Fibroblast of lung (primary cell): ENCODE measurements at places on chromosomes 7 and 10. TPM values are rescaled to one million over a fixed set of nuclear protein-coding genes. Genes with fewer than 3 reads are reported as not detected.

NAT16 gene
- total RNA-seq: not detected in 2 replicates

EGR2 gene
- total RNA-seq: 0.33 and 2.1 TPM in 2 replicates

BAG3 gene
- total RNA-seq: 5.1 and 8.4 TPM in 2 replicates

OR2F1 gene
- total RNA-seq: not detected in 2 replicates

RGS10 gene
- total RNA-seq: 50.9 and 67.8 TPM in 2 replicates

FAM25C gene
- total RNA-seq: not detected in 2 replicates

KCNMA1 gene
- total RNA-seq: 103 and 138 TPM in 2 replicates

SPACDR gene
- under 0.01 and 0.50 TPM in 2 replicates for total RNA-seq

CDC14C gene
- under 0.01 and 0.17 TPM in 2 replicates for total RNA-seq

GIMAP1 gene
- under 0.01 TPM in 2 replicates for total RNA-seq

SFRP4 gene
- 7.3 and 54.2 TPM in 2 replicates for total RNA-seq

OGA gene
- total RNA-seq: 108 and 193 TPM in 2 replicates

OR6B1 gene
- not detected in 2 replicates for total RNA-seq

GRID2IP gene
- not detected in 2 replicates for total RNA-seq

DNA sequence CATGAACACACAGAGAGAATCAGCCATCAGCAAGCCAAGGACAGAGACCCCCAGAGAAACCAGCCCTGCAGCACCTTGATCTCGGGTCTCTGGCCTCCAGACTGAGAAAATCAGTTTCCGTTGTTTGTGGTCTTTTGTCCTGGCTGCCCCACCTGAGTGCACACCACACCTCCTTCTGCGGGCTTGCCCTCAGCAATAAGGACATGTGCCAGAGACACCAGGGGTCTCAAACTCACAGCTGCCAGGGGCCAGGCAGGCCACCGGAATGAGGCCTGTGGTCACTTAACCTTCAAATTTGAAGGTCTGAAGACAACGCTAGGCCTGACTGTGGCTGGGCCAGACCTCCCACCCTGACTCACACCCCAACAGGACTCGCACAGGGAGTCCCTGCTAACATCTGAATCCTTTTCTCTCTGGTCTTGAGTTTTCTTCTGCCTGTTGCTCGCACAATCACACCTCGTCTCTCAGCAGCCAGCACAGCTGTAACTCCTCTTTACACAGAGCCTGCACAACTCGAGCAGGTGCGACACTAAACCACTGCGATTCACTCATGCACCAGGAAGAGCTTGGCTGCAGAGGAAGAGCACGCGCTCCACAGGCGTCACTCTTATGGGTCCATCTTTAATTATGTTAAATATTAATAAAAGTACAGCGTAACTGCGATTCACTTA is 86.2 kb downstream of the CHST15 start:
- DNase-seq: no peak

DNA sequence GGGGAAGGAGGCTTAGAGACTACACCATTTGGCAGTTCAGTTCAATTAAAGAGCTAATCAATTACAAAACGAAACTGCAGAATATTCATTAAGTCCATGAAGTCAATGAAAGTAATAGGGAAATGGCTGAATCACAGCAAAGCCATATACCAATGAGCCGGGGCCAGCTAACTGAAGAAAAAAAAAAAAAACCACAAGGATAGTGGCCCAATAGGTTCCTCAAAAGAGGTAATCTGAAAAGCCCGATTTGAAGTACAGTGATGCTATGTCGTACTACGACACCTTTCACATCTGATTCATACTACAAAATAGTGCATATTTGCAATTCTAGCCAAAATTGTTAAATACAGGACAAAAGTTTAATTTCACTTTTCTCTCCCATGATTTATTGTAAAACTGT is 2.5 kb downstream of the ARHGAP12 start:
- DNase-seq: no peak

DNA sequence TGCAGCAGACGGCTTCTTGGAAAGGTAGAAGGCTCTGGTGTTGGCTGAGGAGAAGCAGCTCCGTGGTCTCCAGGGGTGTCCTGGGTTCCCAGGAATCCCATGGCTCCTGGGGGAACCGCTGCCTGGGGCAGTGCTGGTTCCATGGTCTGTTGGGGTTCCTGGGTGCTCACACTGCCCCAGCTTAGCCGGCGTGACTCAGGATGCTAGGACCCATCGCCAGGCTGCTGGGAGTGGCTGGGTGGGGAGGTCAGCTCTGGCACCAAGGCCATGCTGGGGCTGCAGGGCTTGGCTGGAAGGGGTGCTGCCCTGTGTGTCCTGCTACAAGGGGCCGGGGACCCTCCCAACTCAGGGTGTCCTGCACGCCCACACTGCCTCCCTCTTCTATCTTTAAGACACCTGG is 9.4 kb downstream of the MGMT start:
- no peak for DNase-seq

DNA sequence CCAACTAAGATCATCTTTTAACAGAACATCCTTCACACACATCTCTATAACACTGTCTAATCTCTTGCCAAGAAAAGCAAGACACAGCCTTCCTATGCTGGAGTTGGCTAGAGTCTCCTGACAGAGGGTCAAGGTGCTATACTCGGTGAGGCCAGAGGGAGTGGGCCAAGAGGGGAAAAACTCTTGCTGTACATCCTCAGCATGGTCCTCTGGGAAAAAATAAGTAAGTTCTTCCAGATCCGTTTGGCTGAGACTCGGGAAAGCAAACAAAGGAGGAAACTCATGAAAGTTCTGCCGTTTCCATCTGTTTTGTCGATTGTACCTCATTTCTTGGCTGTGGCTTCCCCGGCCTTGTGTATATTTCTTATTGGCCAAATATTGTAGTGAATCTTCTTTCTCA is 33.9 kb downstream of the VWDE start:
- no peak for DNase-seq

GRCh38 chr10:110044681-110045080 is 36.9 kb downstream of the ADD3 start:
- DNase-seq: peak; percentile 67

DNA sequence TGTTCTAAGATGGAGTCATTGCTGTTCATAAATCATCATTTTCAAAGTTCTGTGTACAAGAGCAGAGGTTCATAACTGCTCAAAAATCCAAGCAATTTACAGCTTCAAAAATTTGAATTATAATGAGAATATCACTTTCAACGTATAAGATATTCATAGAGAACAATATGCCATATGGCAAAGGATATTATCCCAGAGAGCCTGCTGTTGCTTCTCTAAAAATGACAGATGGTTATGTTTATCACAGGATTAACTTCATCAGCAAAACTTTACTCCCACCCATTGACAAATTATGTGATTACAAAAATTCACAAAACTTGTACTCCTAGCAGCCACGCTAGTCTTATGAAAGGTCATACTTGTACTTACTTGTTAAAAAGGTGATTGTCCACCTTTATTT is 105.1 kb downstream of the PIP4K2A start:
- DNase-seq: no peak

DNA sequence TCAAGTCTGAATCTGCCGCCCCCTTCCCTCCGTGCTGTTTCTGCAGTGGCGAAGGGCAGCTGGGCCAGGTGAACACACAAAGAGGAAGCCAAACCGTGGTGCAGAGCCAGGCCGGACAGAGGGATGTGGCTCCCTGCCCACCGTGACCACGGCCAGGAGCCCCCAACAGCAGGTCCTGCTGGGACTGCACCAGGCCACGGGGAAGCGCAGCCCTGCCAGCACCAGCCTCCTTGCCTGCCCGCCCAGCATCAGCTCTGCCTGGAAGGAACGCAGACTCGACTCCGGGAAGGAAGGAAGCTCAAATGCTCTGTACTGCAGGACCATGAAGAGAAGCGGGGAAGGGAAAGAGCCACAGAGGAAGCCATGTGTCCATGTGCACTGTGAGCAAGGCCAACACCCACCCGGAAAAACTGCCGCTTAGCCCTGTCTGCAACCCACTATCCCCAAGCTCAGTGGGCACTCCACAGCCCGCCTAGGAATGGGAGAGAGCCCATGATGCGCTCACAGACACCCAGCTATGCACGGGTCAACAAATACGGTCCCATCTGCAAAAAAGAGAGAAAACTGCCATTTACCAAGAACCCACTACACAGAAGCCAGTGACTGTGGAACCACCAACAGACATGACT is 19.0 kb downstream of the GPER1 start:
- no peak for DNase-seq

- DNase-seq: no peak
These were observed 92.2 kb downstream of the ZNF248 start for GRCh38 chr10:37765216-37765615.

- peak; percentile 92 for DNase-seq
These were observed 148.9 kb downstream of the PARD3 start for GRCh38 chr10:34666008-34666704.

DNA sequence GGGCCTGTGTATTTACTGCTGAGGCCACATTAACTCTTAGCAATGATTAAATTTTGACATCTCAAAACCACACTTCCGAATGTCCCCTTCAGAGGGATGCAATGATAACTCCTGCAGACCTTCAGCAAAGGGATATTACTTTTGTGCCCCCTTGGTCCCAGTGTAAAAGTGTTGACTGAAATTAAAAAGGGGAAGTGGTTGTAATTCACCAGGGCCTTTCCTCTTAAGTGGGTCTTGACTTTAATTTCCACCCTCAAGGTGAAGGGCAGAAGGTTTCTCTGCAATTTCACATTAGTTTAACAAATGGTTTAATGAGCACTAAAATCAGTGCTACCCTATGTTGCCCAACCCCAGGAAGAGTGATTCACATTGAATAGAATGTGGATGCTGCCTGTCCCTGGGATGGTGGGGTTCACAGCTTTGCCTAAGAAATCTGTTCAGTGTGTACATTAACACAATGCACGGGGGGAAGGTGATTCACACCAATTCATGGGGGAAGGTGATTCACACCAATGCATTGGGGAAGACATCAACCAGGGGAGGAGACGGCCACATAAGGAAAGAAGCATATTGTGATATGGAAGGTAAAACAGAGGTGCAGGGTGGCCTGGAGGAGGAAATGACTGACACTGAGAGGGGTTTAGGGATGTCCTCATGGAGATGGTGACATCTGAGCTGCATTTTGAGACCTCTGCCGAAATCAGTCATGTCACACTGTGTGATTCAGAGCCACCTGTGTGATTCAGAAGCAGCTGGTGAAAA is 19.4 kb upstream of the TNS3 start:
- peak; percentile 70 for DNase-seq

- DNase-seq: no peak
These were observed 24.9 kb upstream of the GIMAP7 start for GRCh38 chr7:150489782-150490181.

DNA sequence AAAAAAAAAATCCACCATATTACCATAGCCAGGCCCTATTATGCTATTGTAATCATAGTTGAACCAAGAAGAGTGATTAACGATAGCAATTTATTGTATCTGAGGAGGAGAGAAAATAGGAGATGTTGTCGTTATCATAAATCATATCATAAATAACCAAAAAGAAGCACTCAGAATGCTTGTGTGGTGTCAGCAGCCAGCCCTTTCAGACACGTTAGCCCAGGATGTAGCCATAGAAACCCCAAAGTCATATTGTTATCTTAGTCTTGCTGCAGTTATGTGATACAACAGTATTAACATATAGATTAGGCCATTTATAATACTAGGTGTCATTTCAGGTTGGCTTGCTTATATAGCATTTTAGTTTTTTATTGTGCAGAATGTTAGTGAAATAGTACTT is 102.2 kb upstream of the GATA3 start:
- DNase-seq: no peak

DNA sequence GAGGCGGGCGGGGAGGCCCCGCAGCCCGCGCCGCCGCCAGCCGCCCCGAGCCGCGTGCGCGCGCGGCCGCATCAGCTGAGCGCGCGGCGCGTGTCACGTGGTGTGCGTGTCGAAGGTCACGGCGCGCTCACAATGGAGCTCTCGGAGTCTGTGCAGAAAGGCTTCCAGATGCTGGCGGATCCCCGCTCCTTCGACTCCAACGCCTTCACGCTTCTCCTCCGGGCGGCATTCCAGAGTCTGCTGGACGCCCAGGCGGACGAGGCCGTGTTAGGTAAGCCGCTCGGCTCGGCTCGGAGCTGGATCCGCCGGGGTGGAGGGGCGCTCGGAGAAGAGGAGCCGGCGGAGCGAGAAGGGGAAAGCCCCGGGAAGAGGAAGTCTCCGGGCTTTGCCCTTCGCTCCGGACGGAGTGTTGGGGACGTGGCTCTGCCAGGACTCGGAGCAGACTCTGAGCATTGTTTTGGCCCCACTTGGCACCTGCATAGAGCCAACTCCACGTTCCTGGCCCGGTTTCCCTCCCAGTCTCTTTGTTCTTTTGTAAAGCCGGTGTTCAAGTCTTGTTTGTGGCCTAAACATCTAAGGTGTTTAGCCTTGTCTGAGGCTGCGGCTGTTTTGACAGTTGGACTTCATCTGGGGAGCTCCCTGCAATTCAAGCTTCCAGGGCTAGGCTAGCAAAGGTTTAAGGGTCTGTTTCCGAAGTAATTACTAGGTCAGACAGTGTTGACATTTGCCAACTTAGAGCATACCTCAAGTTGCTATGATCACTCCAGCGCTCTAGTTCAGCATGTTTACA is at the start of gene COMMD3:
COMMD3 (plus strand) TSS at position 103 of the 790 bp plus-strand sequence; CDS start at position 133, 30 bp downstream.
- peak; percentile 88 for DNase-seq

GRCh38 chr10:86773498-86773897 is 17.1 kb downstream of the BMPR1A start:
- peak; percentile 56 for DNase-seq

GRCh38 chr7:155994279-155994811 is 182.1 kb upstream of the SHH start:
- DNase-seq: no peak

DNA sequence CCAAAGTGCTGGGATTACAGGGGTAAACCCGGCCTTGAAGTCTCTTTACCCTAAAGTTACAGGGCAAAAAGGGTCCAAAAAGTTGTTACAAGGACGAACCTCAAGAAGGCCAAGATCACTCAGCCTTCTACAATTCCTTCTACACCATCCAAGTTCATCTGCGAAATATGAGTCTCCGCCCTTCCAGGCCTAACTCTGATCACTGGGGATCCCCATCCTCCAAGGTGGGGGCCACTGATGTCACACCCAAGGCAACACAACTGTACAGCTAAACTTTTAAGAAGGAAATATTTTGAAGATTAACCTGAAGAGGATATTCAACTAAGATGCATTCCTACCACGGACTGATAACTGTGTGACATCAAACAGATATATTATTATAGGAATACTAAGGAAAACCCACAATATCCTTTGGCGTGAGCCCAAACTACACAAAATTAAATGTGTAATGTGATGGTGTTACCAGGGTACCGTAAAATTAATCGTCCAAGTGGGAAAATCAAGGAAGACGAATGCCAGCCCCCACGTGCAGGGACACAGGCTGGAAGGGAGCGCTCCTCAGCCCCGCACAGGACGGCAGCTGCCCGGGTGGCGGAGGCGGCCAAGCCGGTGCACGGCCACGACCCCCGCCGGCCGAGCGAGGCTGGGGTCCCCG is 1.0 kb downstream of the PAXIP1 start:
- DNase-seq: peak; percentile 3

GRCh38 chr7:118870187-118870586 is 645.7 kb downstream of the ANKRD7 start:
- DNase-seq: no peak

GRCh38 chr7:30791114-30791513 is 19.9 kb downstream of the MINDY4 start:
- DNase-seq: no peak

- peak; percentile 82 for DNase-seq
These were observed 41.5 kb upstream of the KMT2E start for GRCh38 chr7:104972500-104972899.

DNA sequence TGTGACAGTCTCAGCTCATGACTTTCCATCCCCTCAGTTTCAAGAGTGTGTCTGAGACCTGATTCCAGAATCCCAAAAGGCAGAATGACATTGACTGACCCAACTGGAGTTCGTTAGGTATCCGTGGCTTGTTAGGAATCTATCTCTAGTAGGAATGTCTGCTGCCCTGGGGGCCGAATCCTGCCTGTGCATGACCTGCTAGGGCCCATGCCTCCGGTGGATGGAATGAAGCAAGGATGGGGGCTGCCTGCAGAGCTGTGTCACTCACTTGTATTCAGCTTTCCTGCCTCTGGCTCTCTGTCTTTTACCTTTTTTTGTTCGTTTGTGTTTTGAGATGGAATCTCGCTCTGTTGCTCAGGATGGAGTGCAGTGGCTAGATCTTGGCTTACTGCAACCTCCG is 129.5 kb downstream of the SDK1 start:
- no peak for DNase-seq
